ENCODE measurements at places on chromosomes 6 and 20. TPM values are rescaled to one million over a fixed set of nuclear protein-coding genes. Genes with fewer than 3 reads are reported as not detected.
A peak's percentile ranks its signal among the peaks of the same experiment; 100 is the strongest.

- ATAC-seq = peak; percentile 78
Measured at GRCh38 chr6:36862164-36862847, 12.3 kb downstream of the PPIL1 start.

- ATAC-seq = no peak
Measured at GRCh38 chr6:69664551-69664950, 132.3 kb downstream of the LMBRD1 start.

- ATAC-seq = no peak
Measured at GRCh38 chr20:38723848-38724625, at the start of gene SLC32A1. SLC32A1 (plus strand) TSS chr20:38724486; CDS start chr20:38724725, 239 bp downstream.

- ATAC-seq = no peak
Measured at GRCh38 chr20:36150847-36151539, 3.5 kb upstream of the EPB41L1 start.

DNA sequence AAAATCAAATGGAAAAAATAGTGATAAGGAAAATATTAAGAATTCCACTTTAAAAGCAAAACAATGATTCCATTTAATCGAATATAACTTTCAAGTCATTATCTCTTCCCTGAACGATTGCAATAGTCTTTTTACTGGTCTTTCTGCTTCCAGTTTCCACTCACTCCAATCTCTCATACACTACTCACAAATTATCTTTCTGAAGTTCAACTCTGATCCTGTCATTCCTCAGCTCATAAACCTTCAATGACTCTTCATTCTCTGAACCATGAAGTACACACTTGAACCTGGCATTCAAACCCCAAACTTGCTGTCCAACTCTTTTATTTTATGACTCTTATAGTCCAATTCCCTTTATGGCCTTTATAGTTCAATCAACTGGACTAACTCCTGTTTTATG lies 304.1 kb upstream of the TCF21 start:
- ATAC-seq = no peak

- ATAC-seq = no peak
Measured at GRCh38 chr20:41152108-41152757, 14.9 kb downstream of the PLCG1 start.

- ATAC-seq = peak; percentile 73
Measured at GRCh38 chr6:26249957-26250697, 114.9 kb upstream of the BTN3A2 start.

Gene KIAA0408
- 0.28 TPM for total RNA-seq

GRCh38 chr20:33843854-33844253 lies 32.7 kb downstream of the CHMP4B start:
- peak; percentile 40 for ATAC-seq

GRCh38 chr6:110596354-110596753 lies 119.9 kb upstream of the SLC22A16 start:
- ATAC-seq = no peak

DNA sequence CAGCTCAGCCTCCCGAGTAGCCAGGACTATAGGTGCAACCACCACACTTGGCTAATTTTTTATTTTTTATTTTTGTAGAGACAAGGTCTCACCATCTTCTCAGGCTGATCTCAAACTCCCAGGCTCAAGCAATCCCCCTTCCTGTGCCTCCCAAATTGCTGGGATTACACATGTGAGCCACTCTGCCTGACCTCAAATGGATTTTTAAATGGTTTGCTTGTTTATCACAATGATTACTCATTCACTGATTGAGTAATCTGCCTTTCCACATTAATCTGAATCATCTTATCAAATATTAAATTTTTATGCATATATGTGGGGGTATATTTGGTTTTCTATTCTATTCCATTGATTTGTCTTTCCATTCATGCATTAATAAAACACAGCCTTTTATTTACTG lies 9.4 kb upstream of the KHDC1L start:
- ATAC-seq = no peak

DNA sequence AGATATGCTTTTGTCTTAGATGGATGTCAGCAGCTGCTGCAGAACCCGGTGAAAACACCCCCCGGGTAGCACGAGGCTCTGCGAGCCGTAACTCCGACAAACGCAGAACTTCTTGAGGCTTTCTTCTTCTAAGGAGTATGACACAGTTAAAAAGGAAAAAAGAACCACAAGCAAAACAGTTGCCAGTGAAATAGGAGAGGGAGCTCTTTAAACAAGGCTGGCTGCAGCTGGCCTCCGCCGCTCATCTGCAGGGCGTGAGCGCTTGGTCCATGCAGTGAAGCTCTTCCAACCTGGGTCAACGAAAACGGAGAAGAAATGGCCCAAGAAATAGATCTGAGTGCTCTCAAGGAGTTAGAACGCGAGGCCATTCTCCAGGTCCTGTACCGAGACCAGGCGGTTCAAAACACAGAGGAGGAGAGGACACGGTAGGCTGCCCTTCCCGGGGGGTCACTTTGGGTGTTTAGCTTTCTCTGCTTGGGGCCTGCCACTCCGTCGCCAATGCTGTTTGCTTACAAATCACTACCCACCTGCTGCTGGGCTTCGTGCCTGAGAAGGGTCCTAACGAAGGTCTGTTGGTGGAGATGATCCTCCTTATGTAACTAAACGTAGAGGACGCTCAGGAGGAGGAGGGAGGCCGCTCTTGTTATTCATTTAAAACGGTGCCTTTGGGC lies 13.2 kb downstream of the SYTL3 start:
- no peak for ATAC-seq

DNA sequence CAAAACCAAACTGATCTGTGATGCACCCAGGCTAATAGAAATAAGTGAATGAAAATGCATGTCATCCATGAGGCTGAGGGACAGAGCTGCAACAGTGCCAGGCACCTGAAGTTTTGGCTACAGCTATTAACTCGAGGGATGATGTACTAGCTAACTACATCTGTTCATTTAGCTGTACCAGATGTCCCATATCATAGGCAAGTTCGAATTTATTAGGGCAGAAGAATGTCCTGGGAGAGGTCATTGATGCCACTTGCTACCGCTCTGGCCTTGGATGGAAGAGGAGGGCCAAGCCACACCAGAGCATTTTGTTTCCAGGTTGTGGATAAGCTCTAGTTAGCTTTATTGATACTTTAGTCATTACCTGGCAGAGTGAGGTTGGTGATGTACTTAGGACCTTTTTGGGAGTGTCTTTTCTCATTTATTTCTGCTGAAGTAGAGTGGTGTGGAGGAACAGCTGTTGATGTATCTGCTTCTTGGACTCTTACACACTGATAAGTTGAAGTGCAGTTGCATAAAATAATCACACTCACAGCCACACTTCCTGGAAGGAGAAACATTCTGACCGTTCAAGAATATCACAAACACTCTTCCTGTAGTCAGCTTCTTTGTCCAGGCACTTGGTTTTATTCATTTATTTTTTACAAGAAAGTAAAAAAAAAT lies 8.2 kb downstream of the ZFAND3 start:
- ATAC-seq = no peak

GRCh38 chr6:14690120-14691056 lies 555.5 kb upstream of the JARID2 start:
- no peak for ATAC-seq

DNA sequence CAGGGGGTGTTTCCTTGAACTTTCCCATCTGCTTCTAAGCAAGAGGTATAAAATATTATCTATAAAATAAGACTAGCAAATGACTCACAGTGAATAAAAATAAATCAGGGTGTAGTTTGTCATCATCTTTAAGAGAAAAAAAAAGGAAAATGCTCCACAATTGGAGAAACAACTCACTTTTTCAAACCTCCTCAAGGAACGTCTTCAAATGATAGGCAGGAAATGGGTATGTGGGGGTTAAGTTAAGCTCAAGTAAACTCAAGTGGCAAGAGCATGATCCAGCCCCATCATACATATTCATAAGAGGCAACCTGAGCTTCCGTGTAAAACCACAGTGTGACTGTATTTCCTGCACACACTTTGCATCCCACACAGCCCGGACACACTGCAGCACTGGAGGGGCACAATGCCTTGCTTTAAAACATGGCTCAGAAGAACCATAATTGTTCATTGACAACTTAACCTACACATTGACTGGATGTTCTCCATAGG lies 58.5 kb upstream of the CEP85L start:
- peak; percentile 78 for ATAC-seq

- ATAC-seq = peak; percentile 63
Measured at GRCh38 chr6:133916650-133917151, 27.8 kb downstream of the TCF21 start.

DNA sequence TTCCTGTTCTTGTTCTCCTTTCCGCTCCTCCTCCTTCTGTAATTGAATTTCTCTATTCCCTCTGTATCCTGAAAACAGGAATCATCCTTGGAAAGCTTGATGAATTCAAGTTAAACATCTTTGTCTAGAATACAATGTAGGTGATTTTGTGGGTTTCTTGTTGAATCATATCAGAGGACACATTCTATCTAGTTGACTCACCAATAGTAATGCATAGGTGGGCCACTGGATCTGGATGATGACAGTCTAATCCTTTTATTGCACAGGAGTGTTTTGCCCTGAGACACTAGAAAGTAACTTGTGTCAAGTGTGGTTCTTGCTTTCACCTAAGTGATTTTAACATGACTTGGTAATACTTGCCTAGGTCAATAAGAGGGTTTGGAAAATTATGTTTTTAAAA lies 164.3 kb downstream of the RFPL4B start:
- ATAC-seq = no peak

Gene TRMT11
- total RNA-seq = 11.0 TPM

Gene TNNC2
- not detected for total RNA-seq

DNA sequence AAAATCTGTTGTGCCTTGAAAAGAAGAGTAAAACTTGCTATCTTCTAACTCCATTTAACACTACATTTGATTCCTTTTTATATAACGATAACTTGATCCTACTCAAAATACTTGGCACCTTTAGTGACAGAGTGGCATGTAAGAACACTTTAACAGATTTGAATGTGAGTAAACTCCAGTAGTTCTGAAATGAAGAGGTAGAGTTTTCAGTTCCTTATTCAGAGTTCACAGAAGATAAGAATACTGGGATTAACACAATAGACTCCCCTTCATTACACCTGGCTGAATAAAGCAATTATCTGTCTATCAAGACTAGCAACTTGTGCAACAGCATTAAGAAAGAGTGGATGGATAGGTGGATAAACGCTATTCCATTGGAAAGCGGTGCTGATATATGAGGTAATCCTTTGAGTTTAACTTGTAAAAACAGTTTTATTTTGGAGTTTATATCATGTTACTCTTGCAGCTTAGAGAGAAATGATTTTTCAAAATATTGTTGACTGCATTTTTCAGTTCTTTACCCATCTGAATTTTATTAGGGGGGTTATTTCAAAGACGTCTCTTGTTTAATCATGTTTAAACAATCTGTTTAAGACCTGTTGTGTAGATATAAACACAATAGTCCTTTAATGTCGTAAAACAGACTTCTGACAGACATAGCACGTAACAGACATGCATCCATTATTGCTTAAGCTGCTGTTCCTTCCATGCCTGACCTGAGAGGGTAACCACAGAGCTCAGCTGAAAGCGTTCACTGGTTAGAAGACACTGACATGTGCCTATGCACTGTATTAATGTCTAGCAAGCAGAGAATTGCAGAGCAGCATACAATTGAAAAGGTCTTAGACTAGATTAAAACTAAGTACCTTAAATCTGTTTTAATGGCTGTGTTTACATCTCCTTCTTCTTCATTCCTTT lies 102.4 kb upstream of the SUPT3H start:
- peak; percentile 91 for ATAC-seq

DNA sequence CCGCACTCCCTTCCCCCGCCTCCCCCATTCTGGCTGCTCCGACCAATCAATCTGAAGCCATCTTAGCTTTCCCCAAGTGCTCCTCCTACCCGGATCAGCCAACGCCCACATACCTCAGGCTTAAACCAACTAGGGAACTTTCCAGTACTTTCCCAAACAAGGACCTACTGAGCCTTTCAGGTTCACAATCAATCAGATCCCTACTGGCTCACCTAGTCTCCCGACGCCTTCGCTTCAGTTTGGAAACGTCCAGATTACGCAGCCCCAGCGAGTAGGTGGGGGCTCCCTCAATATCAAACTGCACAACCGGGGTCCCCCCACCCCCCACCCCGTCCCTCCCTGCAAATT lies 432 bp downstream of the HSPA1L start:
- ATAC-seq = peak; percentile 86

Gene ANGPT4
- 0.08 TPM for total RNA-seq

DNA sequence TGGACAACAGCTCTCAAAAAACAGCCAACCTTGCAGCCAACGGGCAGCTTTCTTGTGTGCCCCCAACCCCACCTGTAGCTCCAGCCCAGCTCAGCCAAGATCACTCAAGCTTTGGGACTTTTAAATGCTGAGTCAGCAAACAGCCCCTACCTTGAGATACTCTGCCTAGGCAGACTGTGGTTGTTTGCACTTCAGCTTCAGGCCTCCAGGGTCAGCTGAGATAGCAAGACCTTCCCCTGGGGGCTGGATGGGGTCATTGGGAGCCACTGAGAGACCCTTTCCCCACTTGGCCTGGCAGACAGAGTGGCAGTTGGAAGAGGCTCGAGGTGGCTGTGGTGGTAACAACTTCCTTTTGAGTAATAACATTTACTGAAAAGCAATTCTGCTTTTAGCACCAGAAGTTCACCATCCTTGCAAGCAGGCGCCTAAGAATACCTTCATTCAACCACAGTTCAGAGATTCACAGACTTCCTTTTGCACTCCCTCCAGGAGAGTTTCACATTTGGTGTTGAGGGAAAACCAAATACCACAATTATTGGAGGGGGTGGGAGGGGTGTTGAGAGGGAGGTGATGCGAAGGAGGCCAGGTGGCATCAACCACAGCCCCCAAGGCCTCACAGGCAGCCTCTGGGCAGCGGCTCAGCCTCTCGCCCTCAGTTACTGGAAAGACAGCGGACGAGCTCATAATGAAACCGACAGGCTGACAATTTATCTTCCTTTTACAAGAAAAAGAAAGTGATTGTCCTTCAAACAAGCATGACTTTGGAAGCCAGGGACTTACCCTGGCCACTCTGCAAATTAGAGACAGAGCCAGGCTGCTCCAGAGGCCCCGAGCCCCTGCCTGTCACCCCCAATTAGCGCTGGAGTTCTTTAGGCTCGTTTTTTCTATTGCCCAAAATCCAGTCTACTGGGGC lies 148.1 kb downstream of the CEBPB start:
- ATAC-seq = no peak

DNA sequence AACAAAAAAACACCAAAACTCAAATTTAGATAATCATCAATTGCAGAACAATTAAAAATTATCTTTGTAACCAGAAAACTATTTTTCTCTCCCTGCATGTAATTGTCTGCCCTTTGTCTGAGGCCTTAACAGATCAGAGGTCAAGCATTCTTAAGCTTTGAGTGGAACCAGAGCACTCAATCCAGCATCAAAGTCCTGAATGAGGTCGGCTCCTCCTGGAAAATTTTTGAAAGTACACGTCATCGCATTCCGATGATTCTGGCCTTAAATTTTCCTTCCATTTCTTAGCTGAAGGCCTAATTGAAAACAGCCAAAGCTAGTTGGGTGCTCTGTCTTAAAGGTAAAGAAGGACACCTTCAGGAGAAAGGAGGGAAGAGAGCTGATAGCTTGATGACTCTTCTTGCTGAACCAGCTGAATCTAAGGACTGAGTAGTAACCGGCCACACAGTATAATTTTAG lies 510.2 kb upstream of the SULF2 start:
- peak; percentile 34 for ATAC-seq

Gene MMP24
- total RNA-seq = 0.08 TPM

GRCh38 chr6:62746968-62747367 lies 460.9 kb upstream of the KHDRBS2 start:
- no peak for ATAC-seq

- ATAC-seq = no peak
Measured at GRCh38 chr6:157571269-157571668, 190.3 kb downstream of the ZDHHC14 start.

GRCh38 chr6:2843138-2843740 lies 1.6 kb upstream of the SERPINB1 start:
- ATAC-seq = no peak

Gene PABPC1L
- 10.0 TPM for total RNA-seq

Gene TRIM40
- not detected for total RNA-seq

Gene PPP1R3G
- 2.0 TPM for total RNA-seq
